ENCODE measurements at places on chromosomes 6 and 20.

DNA sequence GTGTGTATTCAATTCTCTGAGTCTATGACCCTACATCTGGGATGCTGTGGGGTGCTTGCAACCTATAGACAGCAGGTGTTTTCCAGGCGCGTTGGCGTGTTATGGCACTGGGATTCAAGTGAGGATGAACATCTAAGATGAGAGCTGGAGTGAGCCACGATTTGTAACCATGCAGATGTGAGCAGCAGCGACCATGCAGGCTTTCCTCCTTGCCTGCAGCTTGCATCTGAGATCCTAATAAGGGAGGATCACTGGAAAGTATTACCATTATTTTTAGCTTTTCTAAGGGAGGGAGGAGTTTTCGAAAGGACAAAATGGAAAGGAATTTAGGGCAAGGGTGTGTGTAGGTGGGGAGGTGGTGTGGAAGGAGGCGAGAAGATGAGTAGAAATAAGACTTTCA, 216.7 kb downstream of the ATXN1 start:
- no peak for DNase-seq

- no peak for DNase-seq
Observed at GRCh38 chr6:30113003-30113759, at the start of gene TRIM31. TSS of gene TRIM31 (minus strand) at chr6:30113090. CDS start at chr6:30112805, 285 bp downstream.

- DNase-seq: no peak
Observed at GRCh38 chr6:142764311-142764710, 180.7 kb downstream of the HIVEP2 start.

- no peak for DNase-seq
Observed at GRCh38 chr20:43564993-43565757, 6.3 kb downstream of the SGK2 start.

DNA sequence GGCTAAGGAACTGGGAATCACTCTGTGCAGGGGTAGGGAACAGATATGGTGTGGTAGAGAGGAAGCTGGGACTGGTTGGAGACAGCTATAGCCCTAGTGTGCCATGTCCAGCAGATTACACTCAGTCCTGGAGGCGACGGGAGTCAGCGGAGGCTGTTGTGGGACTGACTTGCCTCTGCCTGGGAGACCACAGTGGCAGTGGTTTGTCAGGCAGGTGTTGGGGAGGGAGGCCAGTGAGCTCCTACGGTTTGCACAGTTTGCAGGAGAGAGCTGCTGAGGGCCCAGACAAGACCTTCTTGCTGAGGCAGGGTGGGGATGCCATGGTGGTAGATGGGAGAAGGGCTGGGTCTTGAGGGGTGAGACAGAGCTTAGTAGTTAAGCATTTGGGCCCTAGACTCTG, 4.9 kb downstream of the PLCG1 start:
- DNase-seq: no peak

- DNase-seq: no peak
Observed at GRCh38 chr20:59273739-59274357, 26.6 kb upstream of the EDN3 start.

DNA sequence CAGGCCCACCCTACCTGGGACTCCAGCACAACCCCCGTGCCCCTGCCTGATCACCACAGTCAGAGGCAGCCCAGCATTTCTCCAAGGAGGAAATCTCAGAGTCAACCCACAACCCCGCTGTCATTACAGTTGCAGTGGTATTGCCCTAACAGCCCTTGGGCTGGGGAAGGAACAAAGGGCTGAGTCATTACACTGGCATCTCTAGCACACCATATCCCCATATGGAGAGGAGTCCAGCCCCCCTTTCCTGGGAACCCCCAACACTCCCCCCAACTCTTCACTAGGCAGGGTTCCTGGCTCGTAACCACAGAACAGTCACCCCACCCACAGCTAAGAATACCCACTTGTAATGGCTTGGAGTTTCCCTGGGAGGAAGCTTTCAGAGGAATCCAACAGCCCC, 149.4 kb upstream of the OGFRL1 start:
- no peak for DNase-seq

DNA sequence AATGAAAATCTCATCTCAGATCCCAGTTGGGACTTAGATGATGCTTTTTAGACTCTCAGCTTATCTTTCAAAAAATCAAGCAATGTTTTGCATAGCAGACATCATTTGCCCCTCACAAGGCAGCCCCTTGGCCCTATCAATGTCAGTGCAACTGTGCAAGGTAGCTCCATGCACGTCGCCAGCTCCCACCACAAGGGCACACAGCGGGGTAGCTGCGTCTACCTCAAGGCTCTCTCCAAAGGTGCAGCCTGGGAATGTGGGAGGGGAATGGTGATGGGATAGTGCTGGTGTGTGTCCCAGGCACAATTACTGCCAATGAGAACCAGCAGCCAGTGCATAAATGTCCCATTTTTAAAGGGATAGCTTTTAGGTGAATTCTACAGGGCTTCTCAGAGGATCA, 137.5 kb upstream of the SYNDIG1 start:
- DNase-seq: no peak

DNA sequence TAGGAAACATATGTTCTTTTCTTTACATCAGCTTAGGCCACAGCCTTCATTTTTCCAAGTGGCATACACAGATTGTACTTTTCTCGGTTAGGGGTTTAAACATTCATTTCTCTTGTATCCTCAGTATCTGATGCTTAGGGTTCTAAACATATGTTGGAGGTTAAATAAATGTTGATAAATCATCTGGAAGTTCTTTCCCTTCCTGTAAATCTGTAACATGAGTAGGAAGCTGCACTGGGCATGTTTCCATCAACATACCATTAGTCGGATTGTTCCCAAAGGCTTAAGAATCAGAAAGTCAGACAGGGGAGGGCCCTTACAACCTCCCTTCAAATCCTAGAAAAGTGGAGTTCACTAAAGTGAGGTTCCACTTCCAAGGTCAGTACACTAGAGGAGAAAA, 54.8 kb upstream of the BCLAF1 start:
- DNase-seq: peak; percentile 23

DNA sequence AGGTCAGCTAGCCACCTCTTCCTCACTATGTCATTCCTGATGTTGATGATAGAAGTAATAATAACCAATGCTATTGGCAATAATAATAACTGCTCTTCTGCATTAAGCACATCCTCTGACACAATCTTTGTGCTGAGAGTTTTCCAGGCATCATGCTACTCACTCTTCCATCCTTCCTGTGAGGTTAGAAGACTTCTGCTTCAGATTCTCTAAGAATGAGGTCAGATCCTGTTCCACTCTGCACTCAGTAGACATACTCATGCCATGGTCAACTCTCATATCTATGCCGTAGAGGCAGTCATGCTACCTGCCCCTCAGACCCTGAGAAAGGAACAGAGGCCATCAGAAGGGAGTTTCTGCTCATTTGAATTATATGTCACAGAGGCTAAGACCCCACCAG, 98.1 kb upstream of the TOP1 start:
- DNase-seq: no peak

- no peak for DNase-seq
Observed at GRCh38 chr20:61322151-61322865, 70.2 kb downstream of the CDH4 start.

GRCh38 chr6:90412538-90413369, 116.1 kb upstream of the BACH2 start:
- no peak for DNase-seq

DNA sequence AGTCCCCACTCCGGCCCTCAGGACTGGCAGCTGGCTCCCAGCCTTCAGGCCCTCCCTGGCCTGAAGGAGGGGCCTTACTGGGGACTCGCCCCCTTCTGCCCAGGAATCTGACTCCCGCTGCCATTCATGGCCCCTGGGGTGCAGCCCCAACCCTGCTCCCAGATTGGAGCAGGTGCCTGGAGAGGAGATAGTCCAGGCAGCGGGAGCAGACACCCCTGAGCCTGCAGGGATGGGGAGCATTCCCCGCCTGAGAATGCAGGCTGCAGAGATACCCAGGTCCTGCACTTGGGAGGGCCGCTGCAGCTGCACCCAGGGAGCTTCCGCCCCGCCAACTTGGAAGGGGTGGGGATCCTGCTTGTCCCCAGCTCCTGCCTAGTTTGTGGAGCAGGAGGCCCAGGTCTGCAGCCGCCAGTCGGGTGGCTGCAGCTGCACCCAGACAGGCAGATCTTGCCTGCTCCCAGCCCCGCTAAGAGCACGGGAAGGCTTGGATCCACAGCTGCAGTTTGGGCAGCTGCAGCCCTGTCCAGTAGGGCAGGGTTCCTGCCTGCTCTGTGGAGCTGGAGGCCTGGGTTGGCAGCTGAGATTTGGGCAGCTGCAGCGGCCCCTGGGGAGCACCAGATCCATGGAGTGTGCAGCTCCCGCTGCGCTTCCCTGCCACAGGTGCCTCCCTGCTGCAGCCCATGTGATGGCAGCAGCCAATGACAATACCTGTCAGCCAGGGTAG, 5.2 kb downstream of the GTSF1L start:
- no peak for DNase-seq

GRCh38 chr6:165663377-165663735, 315 bp upstream of the PDE10A start:
- no peak for DNase-seq

- DNase-seq: no peak
Observed at GRCh38 chr6:98838032-98838431, 3.7 kb downstream of the POU3F2 start.

DNA sequence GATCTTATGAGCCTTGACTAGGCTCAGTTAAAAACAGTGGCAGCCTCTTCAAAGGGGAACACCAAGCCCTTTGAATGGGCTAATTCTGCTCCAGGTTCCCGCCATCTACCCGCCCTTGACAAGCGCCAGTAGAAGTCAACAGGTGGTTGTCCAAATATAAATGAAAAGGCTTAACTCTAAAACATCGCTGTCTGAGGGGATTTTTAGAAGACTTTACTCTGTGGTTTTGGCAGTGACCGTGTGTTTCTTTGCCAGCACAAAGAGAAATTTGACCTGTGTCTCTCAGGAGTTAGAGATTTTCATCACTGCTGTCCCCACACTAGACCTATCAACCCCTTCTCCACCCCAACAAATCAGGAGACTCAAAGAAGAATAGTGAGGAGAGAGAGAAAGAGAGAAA, 19.8 kb upstream of the SIM1 start:
- DNase-seq: no peak

DNA sequence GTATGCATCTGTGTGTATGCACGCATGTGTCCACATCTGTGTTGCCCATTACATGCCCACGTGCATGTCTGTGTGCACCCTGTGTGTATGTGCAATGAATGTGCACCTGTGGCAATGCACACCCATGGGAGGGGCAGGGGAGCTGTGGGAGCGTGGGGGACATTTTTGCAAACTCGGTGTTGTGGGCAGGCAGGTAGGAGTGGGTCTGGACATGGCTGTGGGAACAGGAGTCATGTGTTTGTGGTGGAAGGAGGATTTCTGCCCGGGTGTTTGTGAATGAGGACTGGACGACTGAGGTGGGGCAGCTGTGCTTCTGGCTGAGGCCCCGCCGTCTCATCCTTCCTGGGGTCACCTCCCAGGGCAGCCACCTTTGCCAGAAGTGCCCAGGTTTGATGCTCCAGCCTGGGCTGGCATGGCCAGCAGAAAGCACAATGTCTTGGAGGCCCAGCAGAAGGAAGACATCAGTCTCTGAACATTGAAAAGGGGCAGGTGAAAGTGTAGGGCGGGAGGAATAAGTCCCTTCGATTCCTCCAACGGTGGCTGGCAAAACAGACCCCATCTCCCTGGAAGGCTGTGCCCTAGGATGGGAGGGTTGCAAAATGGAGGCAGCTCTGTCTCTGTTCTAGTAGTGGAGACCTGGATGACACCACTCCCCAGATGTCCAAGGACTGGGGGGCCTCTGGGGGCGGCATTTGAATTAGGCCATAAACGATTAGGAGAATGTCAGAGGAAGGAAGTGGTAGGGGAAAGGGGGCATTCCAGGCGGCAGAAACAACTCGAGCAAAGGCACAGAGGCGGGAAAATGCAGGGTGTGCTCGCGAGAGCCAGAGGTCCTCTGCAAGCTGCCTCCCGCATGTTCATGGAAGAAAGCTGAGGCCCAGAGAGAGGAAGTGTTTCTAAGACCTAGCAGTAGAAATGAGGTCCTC, 19.1 kb upstream of the ARMC12 start:
- no peak for DNase-seq

DNA sequence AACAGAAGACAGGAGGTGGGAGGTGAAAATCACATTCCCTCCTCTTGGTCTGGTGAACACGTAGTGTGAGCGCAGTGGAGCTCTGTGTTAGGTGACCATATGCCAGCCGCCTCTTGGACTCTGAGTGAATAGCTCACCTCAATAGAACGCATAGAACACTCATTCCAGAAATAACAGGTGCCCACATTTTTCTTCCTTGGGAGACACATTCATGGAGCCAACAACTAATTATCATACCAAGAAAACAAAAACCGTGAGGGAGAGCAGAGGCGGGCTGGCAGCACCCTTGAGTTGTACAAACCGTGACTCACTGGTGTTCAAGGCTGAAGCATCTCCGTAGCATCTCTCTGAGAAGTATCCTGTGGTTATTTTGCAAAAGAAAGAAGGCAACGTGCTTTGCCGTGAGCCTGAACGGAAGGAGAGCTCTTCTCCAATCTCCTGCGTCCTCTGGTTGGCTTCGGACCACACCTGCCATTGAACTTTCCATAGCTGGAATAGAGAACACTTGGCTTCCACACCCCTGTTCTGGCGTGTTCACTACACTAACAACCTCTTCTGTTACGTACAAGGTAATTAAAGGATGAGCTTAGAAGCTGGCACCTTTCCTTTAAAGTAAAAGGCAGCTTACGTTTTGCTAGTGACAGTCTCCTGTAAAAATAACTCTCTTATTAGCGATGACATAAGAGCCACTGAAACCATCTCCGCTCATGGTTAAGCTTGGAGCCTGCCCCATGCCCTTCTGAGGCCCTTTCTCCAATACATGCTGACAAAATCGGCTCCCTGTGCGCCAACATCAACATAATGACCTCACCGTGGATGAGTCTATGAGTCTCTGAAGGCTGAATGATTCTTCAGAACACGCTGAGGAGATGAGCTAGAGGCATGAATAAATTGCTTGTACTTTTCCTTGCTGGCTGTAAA, 30.2 kb upstream of the SGK1 start:
- no peak for DNase-seq

DNA sequence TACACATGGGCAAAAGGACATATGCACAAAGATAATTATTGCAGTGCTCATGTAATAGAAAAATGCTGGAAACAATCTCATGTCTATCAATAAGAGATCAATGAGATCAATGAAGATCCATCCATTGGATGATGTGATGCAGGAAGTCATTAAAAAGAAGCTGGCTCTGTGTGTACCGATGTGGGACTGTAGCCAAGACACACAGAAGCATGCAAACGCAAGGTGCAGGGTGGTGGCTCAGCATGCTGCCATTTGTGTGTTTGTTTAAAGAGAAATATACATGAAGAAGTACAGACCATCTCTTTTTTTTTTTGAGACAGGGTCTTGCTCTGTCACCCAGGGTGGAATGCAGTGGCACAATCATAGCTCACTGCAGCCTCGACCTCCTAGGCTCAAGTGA, 33.1 kb upstream of the KCNB1 start:
- no peak for DNase-seq

DNA sequence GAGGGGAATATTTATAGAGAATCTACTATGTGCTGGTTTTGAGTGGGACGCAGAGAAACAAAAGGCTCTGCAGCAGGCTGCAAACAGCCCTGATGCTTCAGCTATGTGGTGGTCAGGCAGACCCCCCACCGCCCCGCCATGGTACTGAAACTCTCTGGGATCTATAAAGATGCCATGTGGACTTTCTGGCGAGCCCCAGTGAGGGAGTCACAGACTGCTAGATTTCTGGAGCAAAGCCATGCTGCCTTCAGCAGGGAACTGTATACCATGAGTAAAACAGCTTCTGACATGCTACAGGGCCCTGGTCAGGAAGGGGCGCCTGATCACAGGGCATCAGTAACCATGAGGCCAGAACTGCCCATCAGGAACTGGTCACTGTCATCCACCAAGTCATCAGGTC, 19.2 kb upstream of the BPIFB1 start:
- no peak for DNase-seq

GRCh38 chr20:45445805-45446562, 23.6 kb upstream of the WFDC2 start:
- DNase-seq: no peak

- DNase-seq: no peak
Observed at GRCh38 chr6:18262702-18263417, 1.5 kb downstream of the DEK start.
